ENCODE measurements at places on chromosomes 4 and X.

DNA sequence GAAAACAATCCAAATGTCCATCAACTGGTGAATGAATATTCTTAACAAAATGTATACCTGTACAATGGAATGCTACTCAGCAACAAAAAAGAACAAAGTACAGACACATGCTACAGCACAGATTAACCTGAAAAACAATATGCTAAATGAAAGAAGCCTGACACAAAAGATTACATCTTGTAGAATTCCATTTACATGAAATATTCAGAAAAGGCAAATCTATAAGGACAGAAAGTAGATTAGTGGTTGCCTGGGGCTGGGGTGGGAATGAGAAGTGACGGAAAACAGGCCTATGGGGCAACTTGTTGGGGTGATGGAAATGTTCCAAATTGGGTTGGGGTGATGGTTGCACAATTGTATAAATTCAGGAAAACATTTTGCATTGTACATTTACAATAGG lies 219.1 kb upstream of the GPC4 start:
- DNase-seq, result no peak

- DNase-seq, result no peak
Measured at GRCh38 chr4:34196375-34196774, 2047.9 kb downstream of the ARAP2 start.

DNA sequence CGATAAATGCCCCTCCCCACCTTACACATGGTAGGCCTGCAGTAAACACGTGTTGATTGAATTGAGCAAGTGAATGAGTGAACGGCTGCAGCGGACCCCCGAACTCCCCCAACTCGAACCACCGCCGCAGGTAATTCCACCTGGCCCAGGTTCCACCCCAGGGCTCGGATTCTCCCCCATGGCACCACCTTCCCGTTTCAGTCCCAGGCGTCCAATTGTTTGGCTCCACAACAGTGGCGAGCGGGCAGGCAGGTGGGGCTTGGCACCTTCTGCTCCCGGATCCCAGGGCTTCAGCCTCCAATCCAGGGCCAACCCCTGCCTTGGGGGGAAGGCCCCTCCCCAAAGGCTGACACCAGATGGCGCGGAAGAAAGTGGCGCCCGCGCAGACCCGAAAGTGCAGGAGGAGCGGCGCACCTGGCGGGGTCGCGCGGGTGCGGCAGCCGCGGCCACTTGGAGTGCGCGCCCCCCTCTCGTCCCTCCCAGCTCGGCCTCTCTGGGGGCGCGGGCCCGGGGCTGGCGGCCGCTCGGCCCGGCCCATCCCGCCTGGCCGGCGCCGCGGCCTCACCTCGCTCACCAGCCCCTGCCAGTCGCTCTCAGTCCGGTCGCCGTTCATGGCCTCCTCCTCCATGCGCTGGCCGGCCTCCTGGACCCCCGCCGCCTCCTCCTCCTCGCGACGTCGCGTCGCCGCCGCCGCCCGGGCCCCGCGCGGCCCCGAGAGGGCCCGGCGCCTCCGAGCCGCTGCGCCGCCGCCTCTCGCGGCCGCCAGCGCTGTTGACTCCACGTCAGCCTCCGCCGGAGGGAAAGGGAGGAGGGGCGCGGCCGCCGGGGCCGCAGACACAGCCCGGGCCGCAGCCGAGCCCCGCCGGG lies at the start of gene CCDC149:
Gene CCDC149 (minus strand): TSS at position 791 of the 867 bp plus-strand sequence. CDS start 178 bp downstream, at position 613.
- no peak for DNase-seq

GRCh38 chrX:47380268-47380667 lies 9.9 kb downstream of the ZNF157 start:
- DNase-seq, result no peak

DNA sequence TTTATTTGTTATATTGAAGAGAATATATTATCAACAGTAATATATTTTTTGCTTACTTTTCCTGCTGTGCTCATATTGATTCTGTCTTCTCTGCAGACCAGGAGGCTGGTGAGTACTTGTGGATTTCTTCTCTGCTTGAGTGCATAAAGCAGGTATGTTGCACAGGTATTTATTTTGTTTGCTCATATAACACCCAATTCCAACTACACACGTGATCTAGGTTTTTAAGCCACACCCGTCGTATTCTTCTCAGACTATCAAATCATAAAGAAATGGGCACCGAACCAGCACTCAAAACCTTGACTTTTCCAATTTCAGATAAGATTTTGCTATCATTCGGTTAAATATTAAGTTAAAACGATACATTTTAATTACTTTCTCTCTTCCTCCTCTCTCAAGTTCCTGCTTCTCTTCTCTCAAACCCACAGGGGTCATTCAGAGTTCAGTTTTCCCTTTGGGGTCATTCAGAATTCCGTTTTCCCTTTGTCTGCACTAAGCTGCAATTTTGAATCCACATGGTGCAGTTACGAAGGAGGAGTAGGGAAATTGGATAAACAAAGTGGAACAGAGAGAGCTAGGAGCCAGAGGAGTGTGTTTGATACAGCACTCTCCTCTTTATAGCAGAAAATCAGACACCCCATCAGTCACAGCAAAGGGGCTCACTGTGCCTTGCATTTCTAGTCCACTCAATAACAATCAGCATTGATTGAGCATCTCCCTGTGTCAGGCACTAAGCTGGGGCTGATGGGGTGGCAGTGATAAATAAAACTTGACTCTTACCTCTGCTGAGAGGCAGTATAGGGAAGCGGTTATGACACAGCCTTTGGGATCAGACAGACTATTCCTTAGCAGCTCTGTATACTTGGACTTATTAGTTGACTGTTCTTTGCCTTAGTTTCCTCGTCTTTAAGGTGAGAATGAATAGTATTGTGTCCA lies at the start of gene ADH1C:
Gene ADH1C (minus strand): TSS at position 145 of the 936 bp plus-strand sequence. CDS start 71 bp downstream, at position 74.
- no peak for DNase-seq

DNA sequence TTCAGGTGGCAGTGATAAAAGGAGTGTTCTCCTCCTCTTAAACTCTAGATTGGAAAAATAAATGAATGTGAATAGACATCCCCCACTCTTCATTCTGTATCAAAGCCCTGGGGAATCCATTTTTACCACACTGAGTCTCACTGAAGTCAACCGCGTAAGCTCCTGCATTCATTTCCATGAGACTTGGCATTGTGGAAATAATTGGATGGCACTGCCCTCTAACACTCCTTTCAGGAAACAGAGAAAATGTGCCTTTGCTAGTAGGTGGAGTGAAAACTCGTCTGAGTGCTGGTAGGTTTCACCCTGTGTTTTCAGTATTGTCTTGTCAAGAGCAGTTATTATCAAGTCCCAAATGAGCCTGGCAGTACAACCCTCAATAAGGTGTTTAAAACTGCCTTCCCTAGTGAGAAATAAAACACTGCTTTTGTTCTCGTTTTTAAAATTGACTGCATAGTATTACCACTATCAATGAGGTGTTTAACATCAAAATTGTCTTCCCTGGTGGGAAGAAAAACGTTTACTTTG lies 9.7 kb upstream of the CDKN2AIP start:
- no peak for DNase-seq

DNA sequence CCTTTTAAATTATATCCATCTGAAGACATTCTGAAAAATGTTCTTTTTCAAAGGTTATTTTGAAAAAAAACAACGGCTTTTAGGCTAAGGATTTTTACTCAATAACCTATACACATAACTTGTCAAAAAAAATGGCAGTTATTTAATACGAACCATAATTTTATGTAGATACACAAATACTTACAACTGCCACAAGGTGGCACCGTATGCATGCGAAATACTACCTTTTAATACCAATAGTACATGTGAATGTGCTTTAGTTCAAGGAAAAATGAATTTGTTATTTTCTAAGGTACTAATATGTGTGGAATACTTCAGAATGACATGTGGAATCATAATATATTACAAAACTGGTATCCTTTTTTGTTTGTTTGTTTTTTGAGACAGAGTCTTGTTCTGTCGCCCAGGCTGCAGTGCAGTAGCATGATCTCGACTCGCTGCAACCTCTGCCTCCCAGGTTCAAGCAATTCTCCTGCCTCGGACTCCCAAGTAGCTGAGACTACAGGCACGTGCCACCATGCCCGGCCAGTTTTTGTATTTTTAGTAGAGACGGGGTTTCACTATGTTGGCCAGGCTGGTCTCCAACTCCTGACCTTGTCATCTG lies 4.6 kb upstream of the MAD2L1 start:
- DNase-seq, result no peak

GRCh38 chr4:6109842-6110560 lies 90.3 kb downstream of the JAKMIP1 start:
- DNase-seq, result no peak

DNA sequence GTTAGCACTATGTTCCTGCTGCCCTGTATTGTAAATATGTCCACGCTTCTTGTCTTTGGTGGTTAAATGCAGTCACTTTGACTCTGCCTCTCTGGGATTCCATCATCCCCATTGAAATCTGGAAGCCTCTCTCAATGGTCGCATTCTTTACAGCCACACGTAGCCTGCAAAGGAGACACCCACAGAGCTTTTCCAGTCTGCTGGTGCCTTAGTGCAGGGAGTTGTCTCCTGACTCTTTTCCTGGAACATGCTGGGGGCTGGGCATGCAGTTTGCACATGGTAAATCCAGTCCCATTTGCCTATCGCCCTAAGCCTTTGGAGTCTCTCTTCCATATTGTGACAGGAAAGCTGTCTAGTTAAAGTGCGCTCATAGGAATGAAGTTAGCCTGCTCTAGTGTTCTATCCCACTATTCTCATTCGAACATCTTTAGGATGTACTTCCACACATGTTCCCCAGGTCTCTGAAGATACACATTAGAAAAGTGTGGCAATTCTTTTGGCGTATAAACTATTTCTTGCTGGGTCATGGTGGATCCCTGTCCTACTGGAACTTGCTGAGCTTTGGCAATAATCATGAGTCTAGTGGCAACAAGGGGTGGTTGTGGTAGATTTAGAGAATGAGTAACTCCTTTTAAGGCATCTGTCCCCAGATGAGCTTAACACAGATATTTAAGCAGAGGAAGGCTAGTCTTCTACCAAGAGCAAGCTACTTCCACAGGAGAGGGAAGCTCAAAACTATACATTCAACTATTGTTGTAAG lies 33.7 kb downstream of the COQ2 start:
- peak; percentile 45 for DNase-seq

DNA sequence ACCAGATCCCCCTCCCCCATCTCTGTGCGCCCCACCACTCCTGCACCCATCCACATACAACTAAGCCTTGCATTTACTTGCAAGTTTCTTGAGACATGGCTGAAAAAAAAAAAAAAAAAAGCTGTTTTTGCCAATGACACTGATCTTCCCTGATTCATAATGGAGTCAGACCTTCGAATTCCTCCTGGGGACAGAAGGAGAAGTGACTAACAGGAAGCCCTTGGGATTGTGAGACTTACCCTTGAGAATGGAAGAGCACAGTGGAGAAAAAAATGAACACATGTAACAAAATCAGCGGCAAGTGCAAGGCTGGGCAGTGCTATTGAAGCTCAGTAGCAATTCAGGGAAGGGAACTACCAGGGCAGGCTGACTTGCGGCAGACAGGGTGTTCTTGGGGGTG lies 288.4 kb downstream of the BCOR start:
- no peak for DNase-seq

DNA sequence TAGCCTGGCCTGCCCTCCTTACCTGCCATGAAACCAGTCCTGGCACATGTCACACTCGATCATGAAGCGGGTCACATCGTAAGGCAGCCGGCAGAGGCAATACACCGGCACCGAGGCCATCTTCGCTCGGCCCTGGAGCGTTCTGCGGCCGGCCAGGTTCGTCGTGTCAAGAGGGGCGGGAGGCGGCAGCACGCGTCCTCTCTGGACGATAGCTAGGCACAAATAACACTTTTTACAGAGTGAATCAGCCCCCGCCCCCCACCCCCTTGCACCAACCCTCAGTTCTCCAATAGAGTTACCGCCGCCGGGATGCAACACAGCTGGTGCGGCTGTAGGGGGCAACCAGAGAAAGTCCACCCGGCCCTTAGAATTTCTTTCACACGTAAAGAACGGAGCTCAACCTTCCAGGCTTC lies 1.7 kb downstream of the PHF8 start:
- DNase-seq, result peak; percentile 4

GRCh38 chr4:104210420-104210819 lies 284.3 kb downstream of the CXXC4 start:
- DNase-seq, result no peak
